SW 1271 (cell line): ENCODE measurements at places on chromosomes 5 and 9.

DNA sequence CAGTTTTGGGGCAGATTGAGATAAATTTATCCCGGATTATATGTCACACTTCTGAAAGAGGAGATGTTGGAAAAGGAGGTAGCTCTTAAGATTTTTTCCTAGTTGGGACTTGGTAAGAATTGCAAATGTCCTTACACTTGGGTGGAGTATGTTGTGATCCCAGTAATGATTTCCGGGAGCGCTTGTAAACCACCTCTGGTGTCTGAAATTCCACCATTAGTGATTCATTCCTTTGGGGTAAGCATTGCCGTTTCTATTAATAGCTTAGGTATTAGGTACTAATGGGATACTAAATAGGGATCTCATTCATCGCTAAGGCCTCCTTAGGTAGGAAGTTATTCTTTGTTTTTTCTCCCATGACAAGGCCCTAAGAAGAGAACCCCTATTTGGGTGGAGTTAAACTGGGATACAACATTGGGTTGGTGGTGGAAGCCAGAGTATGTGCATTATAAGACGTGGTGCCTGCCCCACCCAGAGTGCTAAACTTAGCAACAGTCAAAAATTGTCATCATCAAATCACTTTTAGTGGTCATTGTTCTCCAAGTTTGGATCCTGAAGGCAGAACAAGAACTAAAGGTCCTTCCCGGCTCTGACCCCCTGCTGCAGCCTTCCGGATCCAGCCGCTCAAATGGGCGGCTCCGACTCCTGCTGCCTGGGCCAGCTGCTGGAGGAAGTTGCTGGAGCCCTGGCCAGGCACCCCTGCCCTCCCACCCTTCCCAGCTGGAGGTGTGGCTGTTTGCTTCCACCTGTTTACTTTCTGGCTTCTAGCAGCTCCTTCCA, 31.7 kb upstream of the DAB2IP start:
- DNase-seq, result no peak

DNA sequence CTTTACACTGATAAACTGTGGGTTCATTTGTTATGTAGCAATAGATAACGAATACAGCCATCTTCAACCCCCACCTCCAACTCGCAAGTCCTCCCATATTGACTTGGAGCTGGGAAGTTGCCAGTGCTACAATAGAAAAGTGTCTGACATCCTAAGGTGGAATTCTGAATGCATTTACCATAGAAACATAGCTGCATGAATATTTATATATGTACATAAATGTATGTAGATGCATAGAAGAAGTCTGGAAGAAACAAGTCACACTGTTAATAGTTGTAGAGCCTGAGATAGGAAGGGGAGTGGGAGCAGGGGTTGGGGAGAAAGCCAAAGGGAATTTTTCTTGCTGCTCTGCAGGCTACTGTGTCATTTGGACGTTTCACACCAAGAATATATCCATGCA, 88.1 kb upstream of the SSBP2 start:
- DNase-seq, result no peak

- DNase-seq, result no peak
These were observed 3.9 kb upstream of the NFIB start for GRCh38 chr9:14317667-14318320.

- DNase-seq, result no peak
These were observed 118.3 kb upstream of the MINAR2 start for GRCh38 chr5:129629575-129629974.

GRCh38 chr5:126811515-126812198, 34.7 kb downstream of the LMNB1 start:
- DNase-seq, result peak; percentile 76
